ENCODE measurements at places on chromosomes 12 and 14.

DNA sequence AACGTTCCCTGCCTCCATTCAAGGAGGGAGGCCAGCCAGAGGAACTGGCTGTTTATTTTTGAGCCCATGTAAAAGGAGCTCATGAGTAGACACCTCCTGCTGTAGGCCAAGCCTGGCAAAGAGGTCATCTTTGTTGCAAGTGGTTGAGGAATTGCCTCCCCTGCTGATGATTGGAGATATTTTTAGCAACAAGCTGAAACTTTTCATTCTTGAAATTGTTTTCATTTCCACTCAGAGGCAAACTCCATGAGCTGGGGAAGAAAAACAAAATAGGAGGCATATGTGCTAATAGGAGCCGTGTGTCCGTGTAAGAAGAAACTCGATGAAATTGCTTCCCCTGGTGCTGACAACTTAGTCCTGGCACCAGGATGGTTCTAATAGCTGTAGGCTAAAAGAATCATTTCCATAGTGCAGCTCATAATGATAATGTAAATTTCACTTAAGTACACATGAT lies 440.1 kb upstream of the FAR2 start:
- peak; percentile 61 for DNase-seq

DNA sequence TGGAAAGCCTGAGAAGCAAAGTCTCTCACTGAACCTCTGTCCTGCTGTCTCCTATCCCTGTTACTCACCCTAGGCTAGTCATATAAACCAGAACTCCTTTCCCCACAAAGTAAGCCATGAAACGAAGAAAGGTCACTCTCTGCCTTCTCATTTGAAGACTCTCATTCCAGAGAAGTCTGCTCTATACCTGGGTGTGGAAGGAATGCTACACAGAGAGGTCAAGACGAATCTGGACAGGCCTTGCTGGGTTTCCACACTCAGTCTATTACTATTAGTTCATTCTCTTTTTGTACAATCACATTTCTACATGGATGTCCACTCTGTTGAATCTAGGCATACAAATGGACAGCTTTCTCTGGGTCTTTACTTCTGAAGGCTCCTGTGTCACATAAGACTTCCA lies 2.4 kb upstream of the AEBP2 start:
- DNase-seq = no peak

DNA sequence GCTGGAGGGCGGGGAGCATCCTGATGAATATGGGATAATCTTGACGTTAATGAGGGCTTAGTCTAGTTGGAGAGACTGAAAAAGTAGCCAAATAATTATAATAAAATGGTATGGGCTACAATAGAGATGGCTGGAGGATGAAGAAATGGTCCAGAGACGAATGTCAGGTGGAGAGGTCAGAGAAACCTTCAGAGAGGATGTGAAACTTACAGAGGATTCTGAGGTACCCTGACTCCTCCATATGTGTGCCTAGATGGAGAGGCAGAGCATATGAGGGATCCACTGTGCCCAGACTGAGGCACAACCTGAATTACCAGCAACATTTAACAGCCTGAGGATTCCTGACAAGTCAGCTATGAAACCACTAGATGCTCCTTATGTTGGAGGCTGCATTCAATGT lies 417.0 kb downstream of the ATP23 start:
- DNase-seq = no peak

GRCh38 chr14:34930591-34931091 lies 52.2 kb upstream of the SRP54 start:
- no peak for DNase-seq

DNA sequence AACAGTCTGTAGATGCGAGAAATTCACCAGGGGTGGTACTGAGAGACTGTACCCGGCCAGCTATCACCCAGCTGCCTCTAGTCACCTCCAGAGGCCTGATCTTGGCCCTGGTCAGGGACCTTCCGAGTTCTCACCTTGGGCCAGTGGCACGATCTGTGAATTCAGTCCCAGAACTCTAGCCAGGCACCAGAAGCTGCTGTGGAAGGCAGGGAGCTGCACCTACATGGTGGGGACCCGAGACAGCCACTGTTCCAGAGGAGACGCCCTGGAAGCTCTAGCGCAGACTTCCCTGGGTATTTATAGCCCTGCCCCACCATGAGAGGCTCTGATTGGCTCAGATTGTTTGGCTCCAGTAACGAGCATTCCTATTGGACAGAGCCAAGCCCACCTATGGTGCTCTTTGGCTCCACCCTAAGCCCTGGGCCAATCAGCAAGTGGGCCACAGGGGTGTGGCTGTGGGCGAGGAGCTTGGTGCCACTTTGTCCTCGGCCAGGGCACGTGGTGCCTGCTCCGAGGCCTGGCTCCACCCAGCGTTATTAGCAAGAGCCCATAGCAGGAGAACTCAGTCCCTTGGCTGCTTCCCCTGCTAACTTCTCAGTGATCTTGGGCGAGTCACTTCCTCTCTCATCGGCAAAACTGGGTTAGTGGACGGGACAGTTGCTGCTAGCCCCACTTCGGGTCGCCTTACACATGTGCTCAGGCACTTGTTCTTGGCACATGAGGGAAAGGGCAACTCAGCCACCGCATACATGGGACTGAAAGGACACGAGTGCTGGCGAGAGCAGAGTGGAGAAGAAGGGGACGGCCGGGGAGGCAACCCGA lies 89.0 kb upstream of the BCL11B start:
- DNase-seq = no peak

- peak; percentile 67 for DNase-seq
Observed at GRCh38 chr12:66047411-66048021, 83.0 kb downstream of the LLPH start.

- DNase-seq = no peak
Observed at GRCh38 chr14:77260631-77261030, 10.4 kb downstream of the NGB start.

- no peak for DNase-seq
Observed at GRCh38 chr12:20127413-20127812, 240.9 kb upstream of the PDE3A start.

DNA sequence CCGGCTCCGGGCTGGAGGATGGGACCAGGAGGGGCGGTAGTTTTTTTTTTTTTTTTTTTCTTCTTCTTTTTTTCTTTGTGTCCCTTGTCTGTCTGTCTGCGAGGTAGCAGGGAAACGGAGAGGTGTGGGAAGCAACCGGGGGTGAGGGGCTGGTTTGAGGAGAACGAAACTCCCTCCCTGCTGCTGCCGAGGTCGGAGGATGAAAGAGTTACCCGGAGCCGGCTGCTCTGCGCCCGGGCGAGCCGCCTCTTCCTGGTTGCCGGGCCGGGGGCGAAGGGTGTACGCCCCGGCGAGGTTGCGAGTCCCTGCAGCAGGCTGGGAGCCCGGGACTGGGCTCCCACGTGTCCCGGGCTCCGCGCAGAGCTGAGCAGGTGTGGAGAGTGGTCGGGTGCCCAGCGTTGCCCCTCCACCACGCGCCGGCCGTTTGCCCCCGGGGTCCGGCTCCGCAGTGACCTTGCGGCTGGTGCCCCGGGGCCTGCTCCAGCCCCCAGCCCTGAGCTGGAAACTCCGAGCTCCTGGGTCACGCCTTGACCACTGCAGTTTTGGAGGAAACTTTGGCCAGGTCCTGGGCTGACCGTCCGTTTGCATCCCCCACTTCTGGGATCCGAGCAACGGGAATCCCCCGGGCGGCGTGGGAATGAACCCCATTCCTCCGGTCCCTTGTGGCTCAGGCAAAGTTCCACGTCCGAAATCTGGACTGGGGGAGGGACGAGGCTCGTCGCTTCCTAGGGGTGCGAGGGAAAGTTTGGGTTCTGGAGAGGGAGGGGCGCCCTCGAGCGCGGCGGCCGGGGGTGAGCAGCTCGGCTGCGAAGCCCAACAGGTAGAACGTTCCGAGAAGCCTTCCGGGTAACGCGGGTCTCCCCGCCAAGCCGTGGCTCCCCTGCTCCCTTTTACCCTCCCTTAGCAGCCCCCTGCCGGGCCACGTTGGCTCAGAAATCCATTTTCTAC lies 1.3 kb downstream of the CHST11 start:
- DNase-seq = no peak

- no peak for DNase-seq
Observed at GRCh38 chr12:75677522-75677921, 166.1 kb upstream of the KRR1 start.

- peak; percentile 65 for DNase-seq
Observed at GRCh38 chr14:91186515-91187066, 57.9 kb downstream of the GPR68 start.

- DNase-seq = peak; percentile 7
Observed at GRCh38 chr14:29054119-29054518, 287.5 kb downstream of the FOXG1 start.

- DNase-seq = no peak
Observed at GRCh38 chr12:7915661-7916403, 20.2 kb downstream of the SLC2A3 start.

DNA sequence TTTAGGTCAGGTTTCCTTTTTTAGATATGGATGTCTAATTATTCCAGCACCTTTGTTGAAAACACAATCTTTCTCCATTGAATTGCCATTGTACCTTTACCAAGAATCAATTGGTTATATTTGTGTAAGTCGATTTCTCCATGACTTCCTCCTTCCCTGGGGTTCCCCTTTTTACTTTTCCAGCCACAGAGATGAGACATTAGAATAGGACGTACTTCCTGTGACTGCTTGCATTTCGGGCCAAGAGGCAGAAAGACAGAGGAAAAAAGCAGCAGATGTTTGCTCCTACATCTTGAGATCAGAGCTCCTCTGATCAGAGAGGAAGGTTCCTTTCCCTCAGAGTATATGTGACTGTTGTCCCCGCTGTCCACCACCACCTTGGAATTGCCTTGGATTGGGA lies 453.7 kb upstream of the RGS6 start:
- DNase-seq = peak; percentile 64

GRCh38 chr14:103551338-103551762 lies 11.1 kb downstream of the BAG5 start:
- no peak for DNase-seq

- no peak for DNase-seq
Observed at GRCh38 chr12:121248622-121249021, 38.7 kb downstream of the P2RX4 start.

GRCh38 chr12:464484-465267 lies 4.9 kb downstream of the B4GALNT3 start:
- DNase-seq = no peak

GRCh38 chr12:67415473-67415872 lies 146.3 kb downstream of the CAND1 start:
- DNase-seq = peak; percentile 27

DNA sequence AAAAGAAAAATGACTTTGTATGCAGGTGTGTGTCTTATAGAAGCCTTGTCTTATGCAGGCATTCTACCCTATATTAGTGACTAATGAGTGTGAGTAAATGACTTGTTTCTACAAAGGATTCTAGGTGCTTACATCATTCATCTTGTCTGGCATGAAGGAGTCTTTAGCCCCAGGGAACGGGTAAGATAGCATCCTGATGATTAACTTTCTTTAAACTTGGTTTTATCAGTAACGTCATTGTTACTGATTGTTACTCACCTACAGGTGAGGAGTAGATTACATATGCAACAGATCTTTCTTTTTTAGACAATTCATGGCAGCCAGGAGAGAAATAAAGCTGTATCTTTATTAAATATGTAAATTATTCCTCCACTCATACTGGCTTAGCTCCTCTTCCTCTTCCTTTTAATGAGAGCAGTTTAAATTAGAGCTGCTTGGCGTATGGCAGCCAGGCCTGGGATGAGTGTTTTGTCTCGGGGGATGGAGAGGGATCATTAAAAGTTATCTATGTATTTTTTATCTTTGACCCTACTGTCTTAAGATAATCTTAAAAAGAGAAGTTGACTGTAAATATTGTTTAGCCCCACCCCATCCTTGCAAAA lies 57.2 kb upstream of the ATP2A2 start:
- DNase-seq = peak; percentile 54

DNA sequence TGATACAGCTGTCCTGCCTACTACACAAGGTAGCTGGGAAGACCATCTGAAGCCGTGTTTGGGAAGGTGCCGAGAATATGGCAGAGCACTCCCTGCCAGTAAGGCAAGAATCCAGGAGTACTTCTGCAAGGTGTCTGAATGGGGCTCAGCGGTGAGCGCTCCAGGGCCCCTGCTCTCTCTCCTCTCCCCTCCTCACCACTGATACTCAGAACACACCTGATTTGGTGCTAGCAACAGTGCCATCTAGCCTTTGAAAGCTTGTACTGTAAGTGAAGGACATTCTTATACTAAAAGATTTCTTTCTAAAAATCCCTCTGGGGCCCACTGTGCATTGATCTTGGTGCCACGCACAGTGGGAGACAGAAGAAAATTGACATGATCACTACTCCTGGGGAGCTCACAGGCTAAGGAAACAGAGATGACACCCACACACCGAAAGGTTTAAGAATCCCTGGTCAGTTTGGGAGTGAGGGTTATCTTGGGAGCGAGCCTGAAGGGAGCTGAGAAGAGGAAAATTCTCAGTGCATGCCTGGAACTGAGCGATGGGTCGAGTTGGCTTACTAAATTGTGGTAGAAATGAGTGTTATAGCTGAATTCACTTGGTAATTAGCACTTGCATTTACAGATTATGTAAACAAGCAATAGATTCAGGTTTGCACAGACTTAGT lies 216.9 kb downstream of the NTF3 start:
- peak; percentile 58 for DNase-seq

DNA sequence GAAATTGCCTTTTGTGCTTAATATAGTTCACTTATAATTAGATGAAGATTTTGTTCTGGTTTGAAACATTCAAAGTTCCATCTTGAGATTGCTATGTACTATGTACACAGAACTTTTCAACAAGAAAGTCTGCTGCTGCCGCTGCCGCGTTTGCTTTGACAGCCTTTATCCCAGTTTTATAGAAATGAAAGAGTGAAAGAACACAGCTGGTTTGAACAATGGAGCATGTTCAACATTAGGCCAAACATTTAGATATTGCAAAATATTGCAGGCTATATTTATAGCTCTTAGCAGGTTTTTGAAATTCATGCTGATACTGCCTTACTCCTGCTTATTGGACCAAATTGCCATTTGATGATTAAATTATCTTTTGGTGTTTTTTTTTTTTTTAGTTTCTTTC lies 299.8 kb upstream of the PRKD1 start:
- peak; percentile 55 for DNase-seq

DNA sequence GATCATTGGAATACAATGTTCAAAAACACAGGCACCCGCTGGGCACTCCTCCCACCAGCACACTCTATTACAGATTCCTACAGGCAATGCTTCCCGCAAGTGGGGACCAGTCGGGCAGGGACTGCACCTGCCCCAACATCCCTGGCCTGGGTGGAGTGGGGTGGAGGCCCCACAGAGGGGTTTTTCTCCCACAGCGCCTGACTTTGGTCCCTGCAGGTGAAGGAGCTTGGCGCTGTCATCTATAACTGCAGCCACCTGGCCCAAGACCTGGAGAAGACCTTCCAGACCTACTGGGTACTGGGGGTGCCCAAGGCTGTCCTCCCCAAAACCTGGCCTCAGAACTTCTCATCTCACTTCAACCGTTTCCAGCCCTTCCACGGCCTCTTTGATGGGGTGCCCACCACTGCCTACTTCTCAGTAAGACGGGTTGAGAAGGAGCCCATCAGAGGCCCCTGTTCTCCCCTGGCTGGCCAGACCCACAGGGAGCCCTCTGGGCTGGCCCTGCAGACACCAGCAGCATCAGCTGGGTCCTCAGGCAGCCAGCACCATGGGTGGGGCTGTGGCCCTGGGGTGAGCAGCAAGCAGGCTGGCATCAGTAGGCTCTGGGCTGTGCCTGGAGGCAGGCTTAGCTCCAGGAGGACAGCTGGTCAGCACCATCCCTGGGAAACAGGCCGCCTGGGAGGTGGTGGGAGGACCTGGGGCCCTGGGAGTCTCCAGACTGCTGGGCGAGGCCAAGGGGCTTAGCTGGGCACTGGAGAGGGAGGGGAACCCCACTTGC lies 6.0 kb downstream of the PLD4 start:
- no peak for DNase-seq

- DNase-seq = peak; percentile 81
Observed at GRCh38 chr12:53065975-53066931, 12.9 kb downstream of the SPRYD3 start.

GRCh38 chr14:76007852-76008251 lies 22.3 kb downstream of the IFT43 start:
- DNase-seq = peak; percentile 18

Data from IMR-90 (cell line).